ENCODE measurements at places on chromosomes 3 and 15.
A peak's percentile ranks its signal among the peaks of the same experiment; 100 is the strongest.

DNA sequence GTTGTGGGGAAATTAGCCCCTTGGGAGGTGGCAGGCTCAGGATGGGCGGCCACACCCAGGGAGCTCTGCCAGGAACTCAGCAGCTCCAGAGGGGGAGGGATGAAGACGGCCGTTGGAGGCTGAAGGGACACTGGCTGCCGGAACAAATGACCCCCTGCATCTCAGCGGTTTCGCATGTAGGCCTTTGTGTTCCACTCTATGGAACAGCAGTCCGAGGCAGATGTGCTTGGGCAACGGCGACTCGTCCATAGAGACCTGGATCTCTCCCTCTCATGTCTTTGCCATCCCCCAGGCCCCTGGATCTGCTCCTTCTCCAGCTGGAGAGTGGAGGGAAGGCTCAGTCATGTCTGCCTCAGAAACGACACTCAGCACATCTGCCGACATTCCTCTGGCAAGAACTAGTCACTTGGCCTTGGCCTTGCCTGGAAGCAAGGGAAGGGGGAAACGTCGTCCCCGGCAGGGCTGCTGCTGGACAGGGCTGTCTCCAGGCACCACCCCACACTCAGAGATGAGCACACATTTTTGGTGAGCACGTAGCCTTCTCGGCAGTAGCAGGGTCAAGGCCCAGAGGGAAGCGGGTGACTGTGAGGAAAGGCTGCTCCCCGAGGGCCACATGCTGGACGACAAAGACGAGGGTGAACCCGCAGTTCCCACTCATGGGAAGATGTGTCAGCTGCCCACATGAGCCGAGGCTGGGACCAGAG is 83.8 kb downstream of the ASB7 start:
- DNase-seq, result no peak

DNA sequence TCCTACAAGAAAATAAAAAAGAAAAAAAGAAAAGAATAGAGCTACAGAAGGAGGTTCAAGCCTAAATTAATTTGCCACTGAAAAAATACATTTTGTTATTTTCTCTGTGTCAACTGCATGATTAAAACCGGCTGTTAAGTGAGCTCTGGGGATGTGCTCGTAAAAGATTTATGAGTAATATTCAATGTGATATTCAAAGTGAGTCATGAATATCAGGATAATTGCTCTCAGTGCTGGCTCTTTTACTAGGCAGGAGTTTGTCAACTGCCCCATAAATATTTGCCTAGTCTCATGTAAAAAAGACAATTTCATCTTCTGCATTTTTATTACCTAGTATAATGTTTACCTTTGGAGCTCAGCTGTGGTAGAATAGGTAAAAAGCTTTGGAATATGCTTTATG is 78.9 kb downstream of the CDIN1 start:
- no peak for DNase-seq

GRCh38 chr3:48301800-48302166 is 31.7 kb downstream of the SPINK8 start:
- no peak for DNase-seq

DNA sequence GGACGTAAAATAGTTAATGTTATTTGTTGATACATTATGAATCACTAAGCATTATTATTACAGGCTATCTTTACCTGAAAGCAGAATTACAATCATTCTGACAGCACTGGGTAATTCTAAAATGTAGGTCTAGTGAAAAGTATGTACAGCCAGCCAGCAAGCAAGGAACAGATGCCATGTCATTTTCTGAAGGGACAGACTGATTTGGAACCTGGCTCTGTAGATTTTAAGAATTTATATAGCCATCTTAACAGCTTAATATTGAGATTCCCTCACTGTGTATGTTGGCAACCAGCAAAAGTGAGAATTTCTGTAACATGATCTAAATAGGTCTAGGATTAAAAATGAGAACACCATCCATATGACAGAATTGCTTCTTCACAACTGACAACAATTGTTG is 359.4 kb downstream of the ZIC4 start:
- DNase-seq, result no peak

GRCh38 chr3:149101641-149102040 is 15.3 kb upstream of the HLTF start:
- no peak for DNase-seq

GRCh38 chr3:124053871-124054270 is 61.9 kb upstream of the ROPN1 start:
- DNase-seq, result no peak

DNA sequence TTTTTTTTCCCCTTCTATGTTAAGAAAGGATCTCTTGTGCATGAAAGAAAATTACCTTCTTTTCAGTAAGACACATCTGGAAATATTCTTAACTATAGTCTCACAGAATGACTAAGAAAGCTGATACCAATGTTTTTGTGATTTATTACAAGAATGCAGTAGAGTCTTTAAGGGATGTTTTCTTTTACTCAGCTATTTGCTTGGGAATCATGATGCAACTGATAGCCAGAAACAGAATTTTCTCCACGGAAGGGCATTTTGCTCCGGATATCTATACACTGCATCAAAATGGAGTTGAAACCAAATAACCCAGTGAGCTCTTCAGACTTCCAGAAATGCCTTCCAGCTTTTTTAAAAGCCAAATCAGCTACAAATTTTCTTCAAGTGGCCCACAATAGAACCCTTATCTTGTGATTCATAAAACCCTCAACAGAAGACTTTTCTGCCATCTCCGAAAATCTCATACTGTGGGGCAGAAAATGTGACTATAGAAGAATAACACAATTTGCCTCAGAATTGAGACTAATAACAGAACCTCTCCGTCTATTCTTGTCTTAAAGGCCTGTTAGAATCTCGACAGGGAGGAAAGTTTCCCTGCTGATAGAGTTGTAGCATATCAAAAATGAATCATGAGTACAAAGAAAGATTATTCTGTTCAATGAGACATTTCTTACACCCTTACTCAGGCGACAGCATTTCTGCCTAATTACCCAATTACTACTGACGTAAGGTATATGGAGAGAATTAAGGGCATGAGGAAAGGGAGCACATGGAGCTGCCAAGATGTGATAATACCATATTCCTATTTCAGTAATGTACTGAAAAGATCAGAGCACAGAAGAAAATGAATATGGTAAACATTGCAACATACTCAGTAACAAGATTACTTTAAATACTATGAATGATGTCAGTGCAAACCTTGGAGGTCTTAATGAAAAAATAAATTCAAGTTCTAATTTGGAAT is 900.1 kb downstream of the ROBO1 start:
- no peak for DNase-seq

GRCh38 chr15:27323801-27324200 is 352.8 kb downstream of the GABRG3 start:
- DNase-seq, result no peak

DNA sequence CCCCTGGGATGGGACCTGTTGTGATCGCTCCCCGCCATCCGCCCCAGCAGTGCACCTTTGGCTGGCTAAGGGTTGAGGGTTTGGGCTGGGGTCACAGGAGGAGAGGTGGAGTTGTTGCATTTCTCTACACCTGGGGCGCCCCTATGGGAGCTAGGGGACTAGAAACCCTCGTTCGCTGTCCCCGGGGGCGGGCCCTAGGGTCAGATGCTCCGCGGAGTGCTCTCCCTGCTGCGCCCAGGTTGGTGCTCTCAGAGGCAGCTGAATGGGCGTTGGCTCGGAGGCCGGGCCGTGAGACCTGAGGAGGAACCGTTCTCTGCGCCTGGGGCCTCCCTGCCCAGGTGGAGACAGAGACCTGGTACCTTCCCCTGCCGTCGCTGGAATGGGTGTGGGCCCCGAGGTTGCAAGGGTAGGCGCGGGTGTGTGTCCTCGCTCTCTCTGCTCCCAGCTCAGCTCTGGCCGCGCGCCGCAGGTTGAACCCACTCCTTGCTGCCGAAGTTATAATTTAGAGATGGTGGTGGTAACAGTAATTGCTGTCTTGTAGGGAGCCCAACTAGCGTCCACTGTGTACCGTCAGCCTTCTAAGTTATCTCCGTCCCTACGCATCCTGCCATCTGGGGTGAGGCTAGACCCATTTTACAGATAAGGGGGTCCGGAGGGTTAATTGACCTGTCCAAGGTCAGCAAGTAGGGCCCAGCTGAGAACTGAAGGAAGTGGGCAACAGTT is 965 bp downstream of the FLNB start:
- DNase-seq, result no peak

DNA sequence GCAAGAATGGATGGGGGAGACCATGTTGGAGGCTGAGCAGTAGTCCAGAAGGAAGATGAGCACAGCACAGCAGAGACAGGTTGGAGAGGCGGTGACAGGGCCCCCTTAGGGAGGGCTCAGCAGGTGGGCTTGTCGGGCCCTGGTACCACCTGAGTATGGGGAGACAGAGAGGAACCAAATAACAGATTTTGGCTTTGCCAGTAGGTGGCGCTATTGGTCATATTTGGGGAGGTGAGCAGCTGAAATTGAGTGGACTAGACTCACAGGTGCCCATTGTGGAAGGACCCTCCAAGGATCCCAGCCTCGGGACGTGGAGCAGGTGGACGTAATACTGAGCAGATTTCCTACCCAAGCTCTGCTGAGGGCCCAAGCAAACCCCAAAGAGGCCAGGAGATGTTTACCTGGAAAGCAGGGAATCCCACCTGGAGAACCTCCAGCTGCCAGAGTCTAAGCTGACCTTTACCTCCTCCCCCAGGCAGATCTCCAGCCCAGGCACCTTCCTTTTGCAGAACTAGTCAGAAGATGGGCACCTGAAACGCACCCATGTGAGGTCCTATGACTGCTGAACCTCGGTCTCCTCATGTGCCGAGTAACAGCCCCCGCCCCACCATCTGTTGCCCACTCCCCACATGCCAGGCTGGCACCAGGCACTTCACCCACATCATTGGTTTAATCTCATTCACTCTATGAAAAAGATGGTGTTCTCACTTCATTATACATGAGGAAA is 24.6 kb upstream of the CORO2B start:
- DNase-seq, result peak; percentile 10

GRCh38 chr15:59258317-59258716 is 51.7 kb downstream of the LDHAL6B start:
- DNase-seq, result no peak

GRCh38 chr3:52742418-52743041 is 28.2 kb downstream of the NEK4 start:
- no peak for DNase-seq

GRCh38 chr3:173037840-173038483 is 103.1 kb downstream of the SPATA16 start:
- no peak for DNase-seq

GRCh38 chr3:73716418-73716817 is 91.7 kb upstream of the PDZRN3 start:
- DNase-seq, result no peak

DNA sequence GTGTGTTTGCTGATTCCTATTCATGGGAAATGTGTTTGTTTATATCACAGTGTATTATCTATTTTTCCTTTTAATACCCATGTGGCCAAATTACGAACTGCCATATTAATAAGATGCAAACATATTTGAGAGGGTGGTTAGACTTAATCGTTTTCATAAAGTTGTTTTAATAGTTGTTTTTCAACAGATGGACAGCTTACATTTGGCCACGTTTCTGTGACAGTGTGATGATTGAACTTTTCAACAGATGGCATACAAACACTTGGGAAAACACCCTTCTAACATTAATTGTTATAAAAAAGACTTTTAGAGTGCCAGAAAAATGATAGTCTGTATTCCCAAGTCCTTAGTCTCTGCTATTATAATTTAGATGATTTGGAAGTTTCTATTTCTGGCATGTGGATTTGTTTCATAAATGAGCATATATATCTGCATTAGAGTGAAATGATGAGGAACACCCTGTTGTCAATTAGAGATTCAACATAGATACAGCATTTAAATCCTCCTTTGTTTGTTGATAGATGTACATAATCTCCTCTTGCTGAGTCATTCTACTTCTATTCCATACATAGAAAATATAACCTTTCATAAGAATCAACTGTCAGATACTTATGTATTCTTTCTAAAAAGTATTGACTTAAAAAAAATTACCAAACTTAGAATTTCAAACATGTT is 13.1 kb downstream of the PLAAT1 start:
- DNase-seq, result no peak

DNA sequence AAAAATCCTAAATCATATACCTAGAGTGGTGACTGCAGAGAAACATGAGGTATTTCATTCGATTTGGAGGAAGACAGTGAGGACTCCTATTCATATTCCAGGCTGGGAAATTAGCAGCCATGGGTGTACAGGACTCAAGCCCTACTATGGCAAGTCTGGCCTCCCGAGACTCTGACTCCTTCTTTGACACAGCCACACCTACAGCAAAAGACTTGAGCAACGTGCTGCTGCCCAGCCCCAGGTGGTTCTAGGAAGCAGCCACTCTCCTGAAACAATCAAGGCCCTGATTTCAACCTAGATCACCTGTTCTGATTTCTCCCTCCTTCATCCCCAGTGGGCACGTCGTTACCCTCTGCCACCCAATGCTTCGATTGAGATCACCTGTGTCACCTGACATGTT is 84.0 kb upstream of the ATP11B start:
- DNase-seq, result no peak

DNA sequence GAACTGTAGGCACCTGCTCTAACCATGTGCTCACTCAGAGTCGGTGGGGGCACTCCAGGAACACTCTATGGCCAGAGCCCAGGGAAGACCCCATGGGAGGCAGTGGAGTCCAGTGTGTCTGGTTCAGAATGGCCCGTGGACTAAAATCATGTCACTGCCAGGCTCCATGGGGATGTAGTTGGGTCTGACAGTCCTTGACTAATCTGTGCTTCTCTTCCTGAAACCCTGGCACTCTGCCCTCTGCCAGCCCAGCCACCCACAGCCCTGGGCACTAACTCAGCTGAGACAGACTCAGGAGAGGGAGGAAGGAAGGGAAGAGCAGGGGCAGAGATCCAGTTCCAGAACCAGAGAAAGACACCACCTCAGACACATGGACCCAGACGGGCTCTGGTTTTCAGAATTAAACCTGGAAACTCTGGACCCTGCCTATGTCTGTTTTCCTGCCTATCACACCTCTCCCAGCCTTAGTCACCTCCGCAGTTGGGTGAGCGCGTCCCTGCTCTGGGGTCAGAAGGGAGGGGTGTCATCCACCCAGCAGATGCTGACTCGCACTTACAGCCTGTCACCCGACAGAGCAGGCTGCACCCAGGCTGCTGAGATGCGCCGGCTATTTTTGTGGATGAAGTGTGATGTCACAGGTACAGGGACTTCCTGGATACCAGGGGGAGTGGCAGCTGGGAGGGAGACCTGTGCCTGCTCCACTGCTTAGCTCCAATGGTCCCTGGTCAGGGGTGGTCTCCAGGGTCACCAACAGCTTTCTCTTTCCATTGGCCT is 56.8 kb upstream of the INSYN1 start:
- no peak for DNase-seq

DNA sequence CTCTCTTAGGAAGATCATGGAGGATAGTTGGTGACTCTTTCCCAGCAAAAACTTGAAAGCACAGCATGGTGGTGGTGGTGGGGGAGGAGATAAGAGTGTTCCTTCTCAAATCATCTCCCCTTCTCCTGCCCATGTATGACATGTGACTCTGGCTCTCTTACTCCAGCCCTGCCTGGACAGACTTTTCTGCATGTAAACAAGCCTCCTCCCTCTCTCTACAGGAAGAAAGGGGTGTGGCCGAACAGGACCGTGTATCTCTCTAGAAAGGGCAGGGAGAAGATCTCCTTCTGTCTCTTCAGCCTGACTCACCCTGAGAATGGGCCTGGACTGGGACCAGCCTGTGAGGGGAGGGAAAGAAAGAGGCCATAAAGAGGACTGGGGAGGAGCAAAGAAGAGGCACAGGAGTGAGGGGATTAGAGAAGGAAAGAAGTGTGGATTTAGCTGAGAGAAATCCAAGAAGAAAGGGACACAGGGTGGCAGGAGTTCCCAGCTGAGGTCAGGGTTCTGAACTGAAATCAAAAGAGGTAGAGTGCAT is 1.5 kb downstream of the CELF6 start:
- no peak for DNase-seq

Data from activated CD8-positive, alpha-beta memory T cell treated with anti-CD3 and anti-CD28 coated beads for 1 hour (primary cell).